ENCODE measurements at places on chromosomes 1 and 21.

DNA sequence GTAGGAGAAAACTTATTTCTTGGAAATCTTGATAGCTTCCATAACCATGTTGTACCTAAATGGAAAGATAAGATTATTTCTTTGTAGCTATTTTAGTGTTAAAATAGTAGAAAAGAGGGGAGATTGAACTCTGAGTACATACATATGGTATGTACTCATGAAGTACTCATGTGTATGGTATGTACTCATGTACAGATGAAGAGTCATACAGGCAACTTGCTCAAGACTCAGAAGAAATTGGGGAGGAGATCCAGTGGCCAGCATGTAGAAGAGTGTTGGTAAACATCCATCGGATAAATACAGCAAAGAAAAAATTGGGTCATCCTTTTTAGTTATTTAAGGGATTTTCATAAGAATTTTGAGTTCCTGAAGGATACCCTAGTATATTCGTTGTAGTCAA is 29.0 kb downstream of the MDM4 start:
- no peak for DNase-seq

- DNase-seq = no peak
These were observed 2.4 kb downstream of the NTPCR start for GRCh38 chr1:232952514-232953499.

DNA sequence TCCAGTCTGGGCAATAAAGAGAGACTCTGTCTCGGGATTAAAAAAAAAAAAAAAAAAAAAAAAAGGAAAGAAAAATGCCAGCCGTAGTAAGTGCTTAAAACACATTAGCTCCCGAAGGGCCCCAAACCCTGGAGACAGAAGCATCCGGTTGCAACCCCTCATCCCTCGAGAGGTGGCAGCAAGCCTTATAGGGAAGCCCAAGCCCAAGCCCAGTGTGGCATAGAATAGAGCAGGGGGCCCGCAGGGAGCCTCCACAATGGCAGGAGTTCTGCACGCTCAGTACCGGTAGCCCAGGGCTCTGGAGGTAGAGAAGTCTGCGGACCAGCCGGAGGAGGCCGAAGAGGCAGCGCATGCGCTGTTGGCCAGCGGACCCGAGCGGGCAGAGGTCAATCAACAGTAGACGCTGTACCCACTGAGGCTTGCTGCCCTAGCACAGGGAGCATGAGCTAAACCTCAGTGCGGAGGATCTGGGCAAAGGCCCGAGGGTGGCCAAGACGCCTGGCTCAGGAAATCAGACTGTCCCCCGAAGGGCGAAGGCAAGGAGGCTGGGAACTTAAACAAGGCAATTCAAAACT is 34.1 kb upstream of the C1orf198 start:
- no peak for DNase-seq

DNA sequence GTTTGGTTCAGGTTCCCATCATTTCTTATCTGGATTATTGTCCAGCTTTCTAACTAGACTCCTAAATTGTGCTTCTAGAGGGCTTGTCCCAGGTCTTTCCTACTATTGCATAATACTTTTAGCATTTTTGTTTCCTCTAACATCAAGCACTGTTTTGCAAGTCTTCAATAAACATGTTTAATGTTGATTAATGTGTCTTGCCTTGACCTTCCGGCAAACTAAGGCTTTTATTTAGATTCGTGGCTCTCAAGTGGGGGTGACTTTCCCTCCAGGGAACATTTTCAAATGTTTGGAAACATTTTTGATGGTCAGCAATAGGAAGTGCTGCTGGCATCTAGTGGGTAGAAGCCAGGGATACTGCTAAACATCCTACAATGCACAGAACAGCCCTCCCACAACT is 90.7 kb downstream of the RPE65 start:
- no peak for DNase-seq

DNA sequence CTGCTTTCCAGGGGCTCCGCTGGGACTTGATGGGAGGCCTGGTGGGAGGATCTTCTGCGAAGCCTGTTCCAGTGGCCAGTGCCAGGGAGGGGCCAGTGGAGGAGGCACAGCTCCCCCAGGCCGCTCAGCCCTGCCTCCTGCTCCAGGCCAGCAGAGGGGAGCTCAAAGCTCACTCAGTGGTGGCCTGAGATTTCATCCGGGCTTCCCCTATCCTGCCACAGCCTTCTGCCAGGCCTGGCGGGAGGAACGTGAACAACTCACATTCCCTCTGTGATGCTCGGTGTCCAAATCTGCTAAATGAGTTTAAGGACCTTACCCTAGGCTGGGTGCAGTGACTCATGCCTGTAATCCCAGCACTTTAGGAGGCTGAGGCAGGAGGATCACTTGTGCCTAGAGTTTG is 3.3 kb downstream of the CLCNKB start:
- no peak for DNase-seq

- no peak for DNase-seq
These were observed 172.8 kb downstream of the FAF1 start for GRCh38 chr1:50787266-50787665.

DNA sequence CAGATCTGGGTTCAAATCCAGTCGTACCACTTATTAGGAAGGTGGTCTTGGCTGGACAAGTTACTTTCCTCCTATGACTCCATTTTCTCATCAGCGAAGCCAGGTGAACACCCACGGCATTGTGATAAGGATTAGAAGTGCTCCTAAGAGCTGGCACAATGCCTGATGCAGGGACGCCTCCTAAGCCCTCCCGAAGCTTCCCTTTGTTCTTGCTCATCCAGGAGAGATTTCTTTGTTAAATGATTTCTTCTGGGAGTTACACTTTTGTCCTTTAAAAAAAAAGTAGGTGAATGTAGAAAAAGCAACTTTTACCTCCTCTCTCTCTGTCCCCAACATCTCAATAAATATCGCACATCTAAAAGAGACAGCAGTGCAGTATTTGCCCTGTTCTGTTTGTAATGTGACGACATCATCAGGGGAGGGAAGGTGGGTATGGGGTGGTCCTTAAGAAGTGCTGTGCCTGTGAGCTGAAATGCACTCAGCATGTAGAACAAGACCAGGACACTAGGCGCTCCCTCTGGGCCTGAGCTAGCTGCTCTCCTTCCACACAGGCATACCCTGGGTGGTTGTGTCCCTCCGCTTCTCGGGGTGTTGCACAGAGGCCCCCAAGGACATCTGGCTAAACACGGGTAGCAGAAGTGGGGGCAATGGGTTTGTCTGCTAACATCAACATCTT is 43.9 kb downstream of the SUSD4 start:
- DNase-seq = no peak

All from stimulated activated CD8-positive, alpha-beta memory T cell treated with anti-CD3 and anti-CD28 coated beads, Interleukin-7, amount 100 ng/mL, for 1 hour (primary cell).